Colonic mucosa (tissue), 4 donors: ENCODE measurements at places on chromosomes 3 and 15. TPM values are rescaled to one million over a fixed set of nuclear protein-coding genes. Genes with fewer than 3 reads are reported as not detected.

Gene RPUSD2
- total RNA-seq = 17.0 TPM

Gene ITGA11
- 2.4 TPM for total RNA-seq

DNA sequence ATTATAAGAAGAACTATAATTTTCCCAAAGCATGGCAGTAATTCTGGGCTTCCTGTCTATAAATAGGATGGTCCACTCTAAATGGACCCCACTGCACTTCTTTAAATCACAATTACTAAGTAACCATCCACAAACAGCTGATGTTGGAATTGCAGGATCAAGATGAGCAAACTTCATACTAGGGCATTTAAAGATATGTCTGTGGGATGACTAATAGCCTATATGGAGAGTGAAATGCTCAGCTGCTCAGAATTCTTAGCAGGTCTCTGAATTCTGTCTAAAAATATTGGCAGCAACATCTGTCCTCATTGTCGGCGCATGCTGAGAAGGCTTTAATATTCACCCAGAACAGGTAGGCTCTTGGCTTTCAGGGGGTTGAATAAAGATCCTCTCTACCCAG, 140.4 kb downstream of the SATB1 start:
- DNase-seq = no peak

- no peak for DNase-seq
Measured at GRCh38 chr3:74676-75243, 121.8 kb upstream of the CHL1 start.
